Muscle of leg (tissue), 16 donors: ENCODE measurements at places on chromosomes 11 and 22. TPM values are rescaled to one million over a fixed set of nuclear protein-coding genes. Genes with fewer than 3 reads are reported as not detected.

SUSD2 gene
- total RNA-seq: 0.40 TPM

SLC22A9 gene
- not detected for total RNA-seq

- peaks cover 9% of the 10 kb centered on the region for H3K4me1 ChIP-seq
- H3K36me3 ChIP-seq: no peaks in the 10 kb centered on the region
- H3K27me3 ChIP-seq: peaks cover 2% of the 10 kb centered on the region
- DNase-seq: no peak
- no peak overlapping the region for H3K4me3 ChIP-seq
Observed at GRCh38 chr11:117944554-117944953, 15.4 kb upstream of the TMPRSS13 start.

DNA sequence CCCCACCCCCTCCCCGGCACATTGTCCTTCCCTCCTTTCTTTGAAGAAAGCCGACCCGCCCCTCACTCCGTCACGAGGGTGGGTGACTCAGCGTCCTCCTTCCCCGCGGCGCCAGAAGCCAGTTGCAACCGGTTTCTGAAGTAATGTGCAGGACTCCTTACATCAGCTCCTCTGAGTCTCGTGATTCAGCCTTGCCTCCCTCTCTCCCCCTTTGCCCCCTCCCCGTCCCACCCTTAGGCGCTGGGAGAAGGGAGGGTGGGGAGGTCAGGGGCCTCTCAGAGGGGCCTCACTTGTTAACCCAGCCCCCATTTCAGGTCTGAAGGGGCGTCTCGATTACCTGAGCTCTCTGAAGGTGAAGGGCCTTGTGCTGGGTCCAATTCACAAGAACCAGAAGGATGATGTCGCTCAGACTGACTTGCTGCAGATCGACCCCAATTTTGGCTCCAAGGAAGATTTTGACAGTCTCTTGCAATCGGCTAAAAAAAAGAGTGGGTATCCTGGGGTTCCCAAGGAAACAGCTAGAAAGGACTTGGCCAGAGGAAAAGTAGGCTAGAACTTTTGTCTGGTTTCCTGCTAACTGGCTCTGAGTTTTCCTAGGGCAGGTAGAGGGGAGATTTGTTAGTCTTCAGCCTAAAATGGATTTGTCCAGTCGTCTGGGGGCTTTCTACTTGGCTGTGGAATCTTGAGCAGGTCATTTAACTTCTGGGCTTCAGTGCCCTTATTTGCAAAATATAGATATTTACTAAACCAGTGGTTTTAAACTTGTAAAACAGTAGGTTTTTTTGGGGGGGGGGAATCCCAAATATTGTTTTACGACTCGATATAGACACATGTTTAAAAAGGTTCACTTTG is 1.1 kb downstream of the SLC3A2 start:
- H3K36me3 ChIP-seq: peaks cover 45% of the 10 kb centered on the region
- DNase-seq: peak; percentile 99
- H3K4me3 ChIP-seq: peak overlapping the region; percentile 99
- H3K27ac ChIP-seq: peak overlapping the region; percentile 100
- peaks cover 40% of the 10 kb centered on the region for H3K4me1 ChIP-seq

BRSK2 gene
- total RNA-seq: 0.44 TPM

DNA sequence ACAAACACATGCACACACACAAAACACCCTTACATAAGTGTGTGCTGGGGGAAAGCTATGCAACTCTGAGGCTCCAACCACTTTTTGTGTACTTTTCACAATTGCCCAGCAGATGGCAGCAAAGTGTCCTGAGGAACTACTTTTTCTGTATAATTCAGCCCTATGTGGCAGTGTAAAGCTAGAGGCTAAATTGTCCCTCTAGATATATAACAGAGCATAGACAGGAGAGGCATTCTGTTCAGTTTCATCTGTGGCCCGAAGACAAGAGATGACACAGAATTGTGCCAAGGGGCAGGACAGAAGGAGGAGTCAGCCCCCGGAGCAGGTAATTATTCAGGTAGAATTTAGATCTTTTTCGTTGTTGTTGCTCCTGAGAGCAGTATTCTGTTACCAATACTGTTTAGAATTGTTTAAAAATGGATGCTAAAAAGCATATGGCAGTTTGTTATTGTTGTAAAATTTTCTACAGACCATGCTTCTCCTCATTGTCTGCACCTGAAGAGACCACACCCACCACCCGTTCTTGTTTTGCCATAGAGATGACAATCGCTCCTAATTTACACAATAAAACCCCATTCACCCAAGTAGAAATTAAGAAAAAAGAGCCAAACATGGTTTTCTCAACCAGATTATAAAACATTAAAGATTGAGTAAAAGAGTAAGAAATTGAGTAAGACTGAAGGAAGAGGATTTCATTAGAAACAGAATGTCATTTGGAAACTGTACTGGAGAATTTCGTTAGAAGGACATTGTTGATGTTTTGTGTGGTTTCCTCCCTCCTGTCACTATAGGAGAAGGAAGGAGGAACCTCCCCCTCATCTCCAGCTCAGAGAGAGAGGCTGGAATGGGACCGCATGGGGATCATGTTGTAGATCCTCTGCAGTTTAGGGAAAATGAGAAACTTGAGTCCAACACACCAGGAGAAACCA is 14.5 kb upstream of the MS4A7 start:
- no peak overlapping the region for H3K27ac ChIP-seq
- no peak overlapping the region for H3K4me3 ChIP-seq
- H3K4me1 ChIP-seq: no peaks in the 10 kb centered on the region
- H3K27me3 ChIP-seq: no peaks in the 10 kb centered on the region
- no peaks in the 10 kb centered on the region for H3K36me3 ChIP-seq

DNA sequence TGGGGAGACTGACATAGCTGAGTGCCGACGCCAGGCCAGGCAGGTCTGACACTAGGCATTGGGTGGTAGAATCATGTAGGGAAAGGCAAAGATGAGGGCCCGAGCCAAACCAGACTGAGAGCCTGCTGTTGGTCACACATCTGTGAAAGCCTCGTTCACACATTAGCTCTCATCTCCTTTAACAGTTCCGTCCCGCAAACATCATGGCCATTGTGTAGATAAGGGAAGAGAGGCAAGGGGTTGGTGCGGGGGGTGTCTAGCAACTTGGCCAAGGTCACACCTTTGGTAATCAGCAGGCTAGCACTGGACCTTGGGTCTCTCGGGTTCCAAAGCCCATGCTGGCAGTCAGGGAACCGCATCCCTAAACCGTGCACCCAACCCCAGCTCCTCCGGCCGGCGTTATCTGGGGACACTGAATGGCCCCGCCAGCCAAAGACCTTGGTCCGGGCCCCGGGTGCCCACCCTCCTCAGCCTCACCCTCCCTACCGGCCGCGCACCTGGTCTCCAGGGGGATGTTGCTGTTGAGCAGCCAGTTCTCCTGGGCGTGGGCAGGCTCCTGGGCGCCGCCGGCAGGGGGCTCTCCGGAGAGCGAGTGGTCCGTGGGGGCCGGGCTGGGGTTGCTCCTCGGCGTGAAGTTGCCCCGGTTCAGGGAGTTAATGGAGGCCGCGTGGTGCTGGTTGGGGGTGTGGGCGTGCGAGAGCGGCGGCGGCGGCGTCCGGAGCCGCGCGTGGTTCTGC is 328.3 kb upstream of the NARS2 start:
- H3K27ac ChIP-seq: no peak overlapping the region
- no peak for DNase-seq
- H3K36me3 ChIP-seq: no peaks in the 10 kb centered on the region
- H3K4me3 ChIP-seq: no peak overlapping the region

MMP26 gene
- total RNA-seq: not detected

- H3K4me3 ChIP-seq: no peak overlapping the region
- no peak for DNase-seq
- peaks cover 8% of the 10 kb centered on the region for H3K27me3 ChIP-seq
- no peaks in the 10 kb centered on the region for H3K36me3 ChIP-seq
Observed at GRCh38 chr22:43392385-43392989, 19.3 kb upstream of the MPPED1 start.

DNA sequence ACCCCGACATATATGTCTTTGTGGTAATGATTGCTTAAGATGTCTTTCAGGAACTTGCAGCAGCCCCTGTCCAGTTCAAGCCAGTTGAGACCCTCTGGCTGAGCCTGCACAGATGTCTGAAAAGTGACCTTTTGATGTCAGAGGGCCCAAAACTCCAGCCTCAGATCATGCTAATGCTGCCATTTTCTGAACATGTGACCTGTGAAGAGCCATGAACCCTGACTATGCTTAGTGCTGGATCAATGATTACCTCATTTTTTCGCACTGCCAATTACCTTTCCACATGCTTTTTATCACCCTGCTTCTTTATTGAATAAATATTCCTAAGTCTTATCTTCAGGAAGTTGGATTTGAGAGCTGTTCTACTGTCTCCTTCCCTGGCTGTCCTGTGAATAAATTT is 6.9 kb upstream of the CYP2R1 start:
- no peaks in the 10 kb centered on the region for H3K4me1 ChIP-seq
- H3K36me3 ChIP-seq: no peaks in the 10 kb centered on the region
- H3K4me3 ChIP-seq: no peak overlapping the region
- no peak overlapping the region for H3K27ac ChIP-seq
- no peak for DNase-seq
- H3K27me3 ChIP-seq: no peaks in the 10 kb centered on the region

SEC14L6 gene
- 0.35 TPM for total RNA-seq

GRCh38 chr11:9462172-9462799 is 1.5 kb downstream of the ZNF143 start:
- H3K4me3 ChIP-seq: peak overlapping the region; percentile 81
- peak overlapping the region; percentile 100 for H3K27ac ChIP-seq
- H3K36me3 ChIP-seq: no peaks in the 10 kb centered on the region
- DNase-seq: no peak

GRCh38 chr11:47415949-47416472 is 7.6 kb downstream of the SLC39A13 start:
- peaks cover 50% of the 10 kb centered on the region for H3K4me1 ChIP-seq
- no peak overlapping the region for H3K4me3 ChIP-seq
- peak overlapping the region; percentile 93 for H3K27ac ChIP-seq

DNA sequence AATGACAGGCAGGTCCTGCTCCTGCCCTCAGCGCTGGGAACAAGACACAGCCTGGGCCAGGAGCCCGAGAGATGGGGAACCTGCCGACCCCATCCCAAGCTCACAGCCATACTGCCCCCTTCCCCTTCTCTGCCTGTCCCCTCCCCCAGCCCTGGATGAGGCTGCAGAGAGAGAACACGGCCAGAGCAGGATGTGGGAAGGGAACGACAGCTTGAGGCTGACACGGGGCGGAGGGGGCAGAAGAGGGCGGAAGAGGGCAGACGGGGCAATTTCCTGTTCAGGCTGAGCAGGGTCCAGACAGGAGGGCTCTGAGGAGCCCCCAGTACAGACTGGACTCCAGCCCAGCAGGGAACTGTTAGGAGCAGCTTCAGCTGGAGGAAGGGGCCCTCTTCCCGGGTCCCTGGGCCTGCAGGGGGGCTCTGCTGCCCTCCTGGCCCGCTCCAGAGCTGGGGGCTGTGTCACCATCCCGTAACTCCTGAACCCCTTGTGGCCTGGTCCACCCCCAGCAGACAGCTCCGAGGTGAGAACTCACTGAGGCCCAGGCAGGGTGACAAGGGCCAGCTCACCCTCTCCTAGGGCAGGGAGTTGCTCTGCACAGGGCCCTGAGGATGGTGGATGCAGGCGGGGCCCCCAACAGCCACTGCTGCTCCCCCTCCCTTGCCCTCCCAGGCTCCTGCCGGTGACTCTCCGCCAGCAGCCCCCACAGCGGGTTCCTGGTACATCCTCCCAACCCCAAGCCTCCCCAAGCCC is 5.7 kb downstream of the CTSD start:
- H3K27me3 ChIP-seq: no peaks in the 10 kb centered on the region
- DNase-seq: no peak
- H3K4me3 ChIP-seq: no peak overlapping the region
- no peak overlapping the region for H3K27ac ChIP-seq

CD3G gene
- total RNA-seq: 0.13 TPM

SHANK3 gene
- total RNA-seq: 4.3 TPM

SLC22A24 gene
- total RNA-seq: not detected

GRCh38 chr11:120840661-120841060 is 183.2 kb upstream of the TBCEL start:
- no peaks in the 10 kb centered on the region for H3K36me3 ChIP-seq
- H3K4me1 ChIP-seq: peaks cover 5% of the 10 kb centered on the region
- H3K4me3 ChIP-seq: no peak overlapping the region
- H3K27ac ChIP-seq: no peak overlapping the region
- no peak for DNase-seq
- H3K27me3 ChIP-seq: peaks cover 8% of the 10 kb centered on the region

SCYL1 gene
- total RNA-seq: 42.9 TPM

DNA sequence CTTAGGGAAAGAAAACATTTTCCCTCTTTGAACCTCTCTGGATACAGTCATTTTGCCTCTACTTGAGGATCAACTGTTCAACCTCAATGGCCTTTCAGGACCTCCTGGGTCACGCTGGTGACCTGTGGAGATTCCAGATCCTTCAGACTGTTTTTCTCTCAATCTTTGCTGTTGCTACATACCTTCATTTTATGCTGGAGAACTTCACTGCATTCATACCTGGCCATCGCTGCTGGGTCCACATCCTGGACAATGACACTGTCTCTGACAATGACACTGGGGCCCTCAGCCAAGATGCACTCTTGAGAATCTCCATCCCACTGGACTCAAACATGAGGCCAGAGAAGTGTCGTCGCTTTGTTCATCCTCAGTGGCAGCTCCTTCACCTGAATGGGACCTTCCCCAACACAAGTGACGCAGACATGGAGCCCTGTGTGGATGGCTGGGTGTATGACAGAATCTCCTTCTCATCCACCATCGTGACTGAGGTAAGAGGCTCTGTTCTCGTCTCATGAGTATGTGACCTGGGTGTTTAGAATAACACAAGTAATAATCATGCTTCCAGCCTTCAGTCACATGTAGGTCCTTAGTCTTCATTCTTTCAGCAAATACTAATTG is 495 bp downstream of the SLC22A9 start:
- H3K36me3 ChIP-seq: no peaks in the 10 kb centered on the region
- no peak overlapping the region for H3K27ac ChIP-seq
- H3K4me1 ChIP-seq: no peaks in the 10 kb centered on the region
- H3K4me3 ChIP-seq: no peak overlapping the region

- peaks cover 4% of the 10 kb centered on the region for H3K4me1 ChIP-seq
- H3K4me3 ChIP-seq: no peak overlapping the region
- H3K36me3 ChIP-seq: peaks cover 18% of the 10 kb centered on the region
Observed at GRCh38 chr11:122799406-122800105, 38.7 kb upstream of the CRTAM start.

GRCh38 chr22:45218976-45219375 is 21.7 kb downstream of the KIAA0930 start:
- H3K36me3 ChIP-seq: no peaks in the 10 kb centered on the region
- peaks cover 6% of the 10 kb centered on the region for H3K4me1 ChIP-seq

GRCh38 chr11:118841469-118842242 is 42.0 kb upstream of the CXCR5 start:
- H3K36me3 ChIP-seq: no peaks in the 10 kb centered on the region
- DNase-seq: no peak
- H3K4me1 ChIP-seq: no peaks in the 10 kb centered on the region
